ENCODE measurements at places on chromosomes 6 and 20. TPM values are rescaled to one million over a fixed set of nuclear protein-coding genes. Genes with fewer than 3 reads are reported as not detected.

CALHM4 gene
- total RNA-seq, result not detected

DNAAF9 gene
- 2.4 TPM for total RNA-seq

TCF15 gene
- not detected for total RNA-seq

GRCh38 chr6:169251371-169251802, 2.3 kb downstream of the THBS2 start:
- DNase-seq, result no peak

DNA sequence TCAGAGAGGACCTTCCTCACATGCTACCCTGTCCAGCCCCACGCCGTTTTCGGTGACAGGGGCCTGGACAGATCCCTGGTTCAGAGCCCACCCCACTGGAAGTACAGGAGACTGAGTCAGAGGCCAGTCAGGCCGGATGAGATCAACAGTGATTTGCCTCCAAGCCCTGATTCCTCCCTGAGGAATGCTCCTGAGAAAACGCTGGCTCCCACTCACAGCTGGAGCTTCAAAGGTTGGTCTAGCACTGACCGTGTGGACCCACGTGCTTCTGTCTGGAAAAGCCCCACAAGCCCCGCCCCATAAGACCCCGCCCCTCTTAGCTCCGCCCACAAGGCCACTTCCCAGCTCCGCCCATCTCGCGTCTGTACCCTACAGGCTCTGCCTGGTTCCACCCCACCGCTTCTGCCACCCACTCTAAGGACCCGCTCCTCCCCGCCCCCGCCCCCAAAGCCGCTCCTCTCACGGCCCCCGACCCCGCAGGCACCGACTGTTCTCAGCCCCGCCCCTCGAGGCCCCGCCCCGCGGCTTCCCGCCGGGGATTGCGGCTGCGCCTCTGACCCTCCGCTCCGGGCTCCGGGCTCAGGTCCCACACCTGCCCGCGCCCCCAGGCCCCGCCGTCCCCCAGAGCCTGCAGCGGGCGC, 64.9 kb upstream of the BHLHE23 start:
- DNase-seq, result no peak

DNA sequence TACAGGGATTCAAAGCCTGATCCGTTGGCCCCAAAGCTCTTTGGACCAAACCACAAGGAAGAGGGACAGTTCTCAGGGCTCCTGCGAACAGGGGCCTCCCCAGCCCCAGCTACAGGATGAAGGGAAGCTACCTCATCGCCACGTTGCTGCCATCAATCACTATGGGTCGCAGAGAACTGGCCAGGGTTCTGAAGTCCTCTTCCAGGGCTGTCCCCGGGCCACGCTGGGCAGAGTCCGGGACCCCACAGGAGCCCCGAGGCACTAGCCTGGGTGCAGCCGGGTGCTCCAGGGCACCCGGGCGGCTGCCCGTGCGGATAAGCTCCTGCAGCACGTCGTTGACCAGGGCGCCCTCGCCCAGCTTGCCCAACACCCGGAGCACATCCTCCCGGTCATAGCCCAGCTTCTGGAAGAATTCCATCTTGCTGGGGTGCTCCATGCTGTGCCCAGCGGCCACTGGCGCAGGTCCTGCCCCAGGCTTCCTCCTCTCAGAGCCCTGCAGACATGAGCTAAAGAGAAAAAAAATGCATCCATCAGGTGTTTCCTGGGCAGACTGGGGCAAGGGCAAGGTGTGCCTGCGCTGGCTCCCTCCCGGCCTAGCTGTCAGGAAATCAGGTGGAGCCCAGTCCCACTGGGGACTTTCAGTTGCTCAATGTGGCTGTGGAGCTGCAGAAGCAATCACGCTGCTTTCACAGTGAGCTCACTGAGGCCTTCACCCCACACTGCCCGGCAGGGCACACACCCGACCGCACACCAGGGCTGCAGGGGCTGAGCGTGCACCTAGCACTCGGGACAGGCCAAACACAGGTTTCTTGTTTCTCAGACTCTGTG, 10.5 kb downstream of the ZC3H12D start:
- no peak for DNase-seq

DNA sequence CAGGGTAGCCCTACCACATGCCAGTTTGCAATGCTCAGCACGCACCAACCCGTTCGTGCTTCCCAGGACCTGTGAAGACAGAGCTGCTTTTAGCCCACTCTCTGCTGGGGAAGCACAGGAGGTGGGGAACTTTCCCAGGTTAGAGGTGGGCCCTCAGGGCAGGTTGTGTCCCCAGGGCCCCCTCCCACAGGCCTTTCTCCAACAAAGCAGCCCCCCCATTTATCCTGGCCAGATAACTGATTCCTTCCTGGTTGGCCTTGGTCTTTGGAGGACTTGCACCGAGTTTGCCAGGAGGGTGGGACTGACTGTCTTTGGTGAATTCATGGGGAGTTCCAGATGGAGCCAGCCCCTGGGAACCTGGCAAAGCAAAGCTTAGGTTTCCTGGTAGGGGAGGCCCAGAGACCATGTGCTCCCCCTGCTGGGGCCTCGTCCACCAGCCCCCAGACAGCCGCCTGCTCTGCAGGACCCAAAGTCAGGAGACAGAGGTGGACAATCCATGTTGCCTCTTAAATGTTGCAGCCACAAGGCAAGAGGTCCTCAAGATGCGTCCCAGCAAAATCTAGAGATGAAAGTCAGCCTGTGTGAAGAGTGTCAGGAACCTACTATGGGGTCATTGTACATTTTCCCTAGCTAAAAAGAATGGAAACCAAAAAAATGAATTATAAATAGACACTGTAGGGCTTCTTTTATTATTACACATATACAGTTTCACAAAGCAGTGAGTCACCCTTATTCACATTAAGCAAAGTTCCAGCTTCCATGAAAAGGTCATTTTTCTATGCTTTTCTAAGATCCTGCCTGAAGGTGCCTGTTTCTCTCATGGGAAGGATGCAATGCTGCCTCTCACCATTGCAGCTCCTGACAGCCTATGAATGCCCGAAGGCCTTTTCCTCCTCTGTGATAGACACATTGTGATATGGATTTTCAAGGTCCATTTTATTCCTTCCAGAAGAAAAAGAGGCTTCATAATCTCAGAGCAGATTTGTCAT, 497.8 kb downstream of the PREX1 start:
- DNase-seq, result no peak
